ENCODE measurements at places on chromosomes 7 and 10. TPM values are rescaled to one million over a fixed set of nuclear protein-coding genes. Genes with fewer than 3 reads are reported as not detected.
A peak's percentile ranks its signal among the peaks of the same experiment; 100 is the strongest.

DNA sequence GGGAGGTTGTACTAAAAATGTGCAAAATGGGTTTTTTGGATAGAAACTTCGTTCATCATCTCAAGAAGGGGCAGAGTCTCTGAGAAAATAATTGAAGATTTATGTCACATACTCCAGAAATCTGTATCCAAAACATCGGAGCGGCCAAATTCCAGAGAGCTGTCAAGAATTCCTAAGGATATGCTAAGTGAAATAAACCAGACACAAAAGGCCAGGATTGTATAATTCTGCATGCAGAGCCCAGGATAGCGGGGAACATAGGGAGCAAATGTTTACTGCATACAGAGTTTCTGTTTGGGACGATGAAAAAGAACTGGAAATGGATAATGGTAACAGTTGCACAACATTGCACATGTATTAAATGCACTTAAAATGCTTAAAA lies 224.2 kb upstream of the AUTS2 start:
- DNase-seq, result peak; percentile 7

GRCh38 chr7:28435732-28436378 lies 23.5 kb downstream of the CREB5 start:
- DNase-seq, result no peak

- DNase-seq, result no peak
Measured at GRCh38 chr7:97002555-97003261, 2.6 kb upstream of the DLX6 start.

DNA sequence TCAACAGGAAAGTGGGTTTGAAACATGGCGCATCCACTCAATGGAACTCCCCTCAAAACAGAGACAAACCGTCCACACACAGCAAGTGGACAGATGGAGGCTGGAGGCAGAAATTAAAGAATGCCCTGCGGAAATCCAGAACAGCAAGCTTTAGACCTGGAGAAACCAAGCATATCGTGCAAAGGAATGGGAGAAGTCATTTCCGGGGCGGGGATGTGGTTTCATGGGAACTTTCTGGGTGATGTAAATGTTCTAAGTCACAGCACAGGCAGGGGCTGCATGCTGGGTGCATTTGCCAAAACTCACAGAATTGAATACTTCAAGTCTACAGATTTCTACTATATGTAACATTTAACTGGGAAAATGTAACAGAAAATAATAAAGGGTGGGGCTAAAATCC lies 213.0 kb downstream of the PTPRN2 start:
- DNase-seq, result no peak

DNA sequence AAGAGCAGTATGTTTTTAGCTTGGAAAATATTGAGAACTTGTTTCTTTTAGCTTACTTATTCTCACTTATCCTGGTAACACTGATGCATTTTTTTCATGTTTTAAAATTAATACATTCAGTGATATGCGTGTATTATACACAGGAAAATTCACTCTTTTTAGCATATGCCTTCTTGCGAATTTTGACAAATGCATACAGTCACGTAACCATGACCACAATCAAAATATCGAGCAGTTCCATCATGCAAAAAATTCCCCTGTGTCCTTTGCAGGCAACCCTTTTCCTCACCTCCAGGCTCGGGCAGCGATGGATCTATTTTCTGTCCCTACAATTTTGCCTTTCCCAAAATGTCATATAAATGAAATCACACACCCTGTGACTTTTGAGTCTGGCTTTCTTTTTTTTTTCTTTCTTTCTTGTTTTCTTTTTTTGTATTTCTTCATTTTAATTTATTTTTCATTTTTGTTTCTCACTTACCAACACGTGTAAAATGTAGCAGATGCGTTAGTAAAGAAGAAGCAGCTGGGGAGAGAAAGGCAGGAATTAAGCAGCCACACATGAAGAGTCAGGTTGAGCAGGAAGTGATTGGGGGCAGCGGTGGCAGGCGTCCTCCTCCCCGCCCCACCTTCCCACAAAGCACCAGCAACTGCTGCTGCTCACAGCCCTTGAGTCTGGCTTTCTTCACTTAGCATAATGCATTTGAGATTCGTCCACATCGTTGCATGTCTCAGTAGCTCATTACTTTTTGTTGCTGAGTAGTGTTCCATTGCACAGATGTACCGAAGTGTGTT lies 29.9 kb downstream of the ADRB1 start:
- DNase-seq, result no peak

GRCh38 chr7:27916372-27916771 lies 176.4 kb downstream of the TAX1BP1 start:
- DNase-seq, result no peak

DNA sequence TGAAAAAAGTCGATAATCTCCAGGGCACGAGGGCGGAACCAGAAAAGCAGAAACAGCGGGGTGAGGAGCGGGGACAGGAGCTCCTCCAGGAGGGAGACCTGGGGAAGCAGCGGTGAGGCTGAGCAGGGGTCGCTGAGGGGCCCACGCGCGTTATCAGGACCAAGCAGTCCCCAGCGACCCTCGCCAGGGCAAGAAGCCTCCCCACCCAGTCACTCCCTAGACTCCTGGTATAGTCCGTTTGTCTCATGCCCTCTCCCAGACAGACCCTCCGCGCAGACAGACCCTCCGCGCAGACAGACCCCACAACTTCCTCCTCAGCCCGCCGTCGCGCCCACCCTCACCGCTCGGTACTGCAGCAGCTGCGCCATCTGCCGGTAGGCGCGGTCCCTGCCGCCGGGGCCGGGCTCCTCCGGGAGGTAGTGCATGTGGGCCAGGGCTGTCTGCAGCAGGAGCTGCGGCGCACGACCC lies 6.3 kb downstream of the ATG9B start:
- peak; percentile 77 for DNase-seq

DNA sequence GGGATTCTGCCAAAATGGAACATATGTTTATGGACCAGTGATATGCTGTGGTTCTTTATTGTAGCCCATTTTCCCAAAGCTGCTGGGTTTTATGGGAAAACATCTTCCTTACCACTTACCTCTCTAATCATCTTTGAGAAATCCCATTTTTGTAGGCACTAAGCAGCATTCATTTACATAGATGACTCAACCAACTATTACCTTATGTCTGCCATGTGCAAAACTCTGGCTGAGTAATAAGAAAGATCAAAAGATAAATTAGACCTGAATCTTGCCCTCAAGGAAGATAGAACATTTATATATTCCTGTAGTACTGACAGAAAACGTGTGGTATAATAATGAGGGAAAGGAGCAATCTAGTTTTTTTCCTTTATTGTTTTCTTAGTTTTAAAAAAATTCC lies 24.3 kb downstream of the CBLL1 start:
- no peak for DNase-seq

PPP1R3C gene
- total RNA-seq, result 4.6 TPM

CRHR2 gene
- not detected for total RNA-seq

LUC7L2 gene
- 91.5 TPM for total RNA-seq

TMEM225B gene
- total RNA-seq, result not detected
